ENCODE measurements at places on chromosomes 16 and 17.

GRCh38 chr16:86910161-86910769, 331.9 kb downstream of the FOXL1 start:
- DNase-seq, result peak; percentile 44

GRCh38 chr16:81436386-81436785, 8.2 kb upstream of the CMIP start:
- peak; percentile 41 for DNase-seq

DNA sequence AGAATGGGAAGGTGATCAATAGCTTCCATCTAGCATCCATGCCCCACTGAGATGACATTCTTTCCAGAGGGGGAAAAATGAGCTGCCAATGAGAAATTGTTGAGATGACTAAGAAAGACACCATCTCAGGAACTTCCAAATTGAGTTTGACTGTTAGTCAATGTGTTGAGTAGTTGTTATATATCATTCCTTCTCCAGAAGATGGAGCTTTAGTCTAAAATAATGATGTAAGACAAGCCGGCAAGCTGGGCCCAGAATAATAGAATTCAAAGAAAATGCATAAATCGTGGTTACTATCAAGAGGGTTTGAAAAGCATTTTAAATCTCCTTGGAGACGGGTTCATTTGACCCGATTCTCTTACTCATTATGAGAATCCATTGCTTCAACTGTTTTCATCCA, 71.0 kb upstream of the ATF7IP2 start:
- peak; percentile 34 for DNase-seq

- DNase-seq, result no peak
These were observed 13.5 kb upstream of the METRNL start for GRCh38 chr17:83065660-83066542.

GRCh38 chr17:1089915-1090314, 89.9 kb downstream of the ABR start:
- no peak for DNase-seq

- peak; percentile 35 for DNase-seq
These were observed 10.3 kb upstream of the ABCC12 start for GRCh38 chr16:48165961-48166578.

DNA sequence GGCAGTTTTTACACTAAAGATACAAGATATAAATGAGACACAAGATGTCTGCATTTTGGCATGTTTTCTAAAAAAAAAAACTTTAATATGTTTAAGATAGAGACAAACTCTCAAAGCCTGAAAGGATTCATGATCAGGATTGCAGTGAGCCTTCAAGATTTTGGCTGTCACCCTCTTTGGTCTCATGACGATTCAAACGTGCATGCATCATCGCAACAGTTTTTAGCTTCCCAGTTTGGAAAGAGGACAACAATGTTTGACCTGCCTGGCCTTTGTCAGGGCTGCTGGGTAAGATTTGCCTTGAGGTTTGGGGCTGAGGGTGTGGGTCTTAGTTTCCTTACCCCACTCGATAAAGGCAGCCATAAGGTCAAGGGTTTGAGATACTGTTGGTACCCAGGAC, 134.1 kb downstream of the RGS9 start:
- peak; percentile 12 for DNase-seq

DNA sequence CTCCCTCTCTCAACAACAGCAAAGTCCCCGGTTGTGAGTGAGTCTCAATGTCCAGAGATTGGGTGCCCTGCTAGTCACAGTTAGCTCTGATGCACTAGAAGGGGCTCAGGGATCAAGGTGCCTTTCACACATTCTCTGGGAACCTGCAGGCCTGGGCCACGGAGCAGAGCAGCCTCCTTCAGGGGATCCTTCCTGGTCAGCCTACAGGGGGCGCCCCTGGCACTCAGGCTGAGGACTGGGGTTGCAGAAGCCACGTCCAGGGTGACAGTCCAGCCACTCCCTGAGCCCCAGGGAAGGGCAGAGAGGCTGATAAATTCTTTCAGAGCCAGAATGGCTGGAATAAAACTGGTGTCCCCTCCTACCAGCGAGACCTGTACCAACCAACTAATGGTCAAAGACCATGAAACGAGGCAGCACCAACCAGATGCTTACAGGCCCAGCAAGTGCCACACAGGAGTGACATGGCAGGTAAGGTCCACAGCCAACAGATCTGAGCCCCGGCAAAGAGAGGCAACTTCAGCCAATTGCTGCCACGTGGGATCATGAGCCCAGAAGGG, 43.5 kb downstream of the ST3GAL2 start:
- DNase-seq, result peak; percentile 23

- DNase-seq, result peak; percentile 15
These were observed 24.8 kb upstream of the PIK3R6 start for GRCh38 chr17:8892338-8892690.

All from fibroblast of skin of right biceps (primary cell).